GM12865 (cell line): ENCODE measurements at places on chromosomes 3 and 15.

- no peak for DNase-seq
These were observed 352.1 kb downstream of the CHST2 start for GRCh38 chr3:143471705-143472104.

- no peak for DNase-seq
These were observed 101.2 kb upstream of the PTX3 start for GRCh38 chr3:157335233-157336076.

DNA sequence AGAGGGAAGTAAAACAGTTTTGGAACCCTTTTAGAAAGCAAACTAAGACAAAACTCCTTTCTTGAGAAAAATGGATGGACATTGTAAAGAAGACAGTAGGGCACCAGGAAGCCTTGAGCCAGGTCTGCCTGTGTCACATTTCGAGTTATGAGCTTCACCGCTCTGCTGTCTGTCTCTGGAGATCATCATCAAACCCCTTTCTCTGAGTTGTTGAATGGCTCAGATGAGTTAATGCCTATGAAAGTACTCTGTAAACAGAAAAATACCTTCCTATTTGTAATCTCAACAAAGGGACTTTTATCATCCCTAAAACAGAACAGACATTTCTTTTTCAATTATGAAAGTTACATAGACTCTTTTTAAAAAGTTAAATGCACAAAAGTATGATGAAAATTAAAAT, 145.8 kb downstream of the LPP start:
- DNase-seq, result no peak

DNA sequence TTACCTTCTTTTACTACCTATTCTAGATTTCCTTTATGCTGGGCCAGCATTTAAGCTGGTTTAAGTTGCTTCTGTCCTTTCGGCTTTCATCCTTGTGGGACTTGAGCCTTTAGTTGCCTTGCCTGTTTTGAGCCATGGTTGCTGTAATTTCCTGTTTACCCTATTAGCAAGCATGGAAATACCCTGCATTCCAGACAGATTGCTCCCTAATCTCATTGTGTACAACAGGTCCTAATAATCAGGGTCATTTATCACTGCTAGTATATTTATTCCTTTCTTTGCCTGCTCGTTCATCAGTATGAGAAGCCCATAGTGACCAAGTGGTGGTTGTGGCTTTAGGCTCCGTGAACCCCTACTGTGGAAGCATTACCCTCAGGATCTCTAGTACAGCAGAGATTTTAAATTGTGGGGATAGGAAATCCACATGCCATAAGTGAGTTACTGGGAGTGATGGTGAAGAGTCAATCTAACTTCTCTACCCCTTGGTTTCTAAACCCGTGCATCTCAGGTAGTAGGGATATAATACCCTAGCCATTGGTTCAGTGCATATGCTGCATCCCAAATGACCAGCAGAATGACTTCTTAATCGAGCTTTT, 31.9 kb downstream of the NCK1 start:
- no peak for DNase-seq

DNA sequence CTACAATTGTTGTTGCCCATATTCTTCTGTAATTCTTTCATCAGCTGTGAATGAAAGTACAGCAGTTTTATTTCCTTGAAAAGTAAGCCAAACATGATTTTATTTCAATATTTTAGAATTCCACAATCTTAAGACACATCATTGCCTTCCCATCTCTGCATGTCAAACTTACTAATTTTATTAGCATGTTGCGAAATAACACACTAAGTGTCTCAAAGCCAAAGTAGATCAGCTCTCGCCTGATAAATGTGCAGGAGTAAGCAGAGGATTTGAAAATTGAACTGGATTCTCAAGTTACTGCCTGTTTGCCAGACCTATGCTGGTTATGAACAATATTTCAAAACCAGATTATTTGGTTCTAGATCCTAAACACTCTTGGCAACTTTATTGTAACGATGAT, 25.7 kb downstream of the TGFBR2 start:
- no peak for DNase-seq
